ENCODE measurements at places on chromosomes 11 and 22.

GRCh38 chr11:59801981-59802638 lies 8.5 kb downstream of the MRPL16 start:
- no peak for DNase-seq

- no peak for DNase-seq
Observed at GRCh38 chr11:41982975-41983374, 523.5 kb upstream of the LRRC4C start.

DNA sequence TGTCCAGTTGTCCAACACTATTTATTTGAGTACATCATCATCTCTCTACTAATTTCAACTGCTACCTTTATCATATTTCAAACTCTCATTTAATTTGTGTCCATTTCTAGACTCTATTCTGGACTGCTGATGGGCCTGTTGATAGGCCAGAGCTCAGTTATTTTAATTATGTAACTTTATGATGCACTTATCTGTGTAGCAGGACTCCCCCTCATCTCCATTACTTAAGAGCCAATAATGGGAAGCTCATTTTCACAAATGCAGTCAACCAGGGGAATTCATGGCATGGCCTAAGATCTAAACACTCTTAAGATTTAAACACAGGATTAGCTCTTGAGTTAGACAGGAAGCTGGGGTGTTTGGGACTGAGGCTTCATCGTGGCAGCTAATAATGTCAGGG lies 21.4 kb downstream of the KCNQ1OT1 start:
- no peak for DNase-seq

GRCh38 chr22:27800250-27801201 lies 1.0 kb downstream of the MN1 start:
- DNase-seq, result peak; percentile 14

DNA sequence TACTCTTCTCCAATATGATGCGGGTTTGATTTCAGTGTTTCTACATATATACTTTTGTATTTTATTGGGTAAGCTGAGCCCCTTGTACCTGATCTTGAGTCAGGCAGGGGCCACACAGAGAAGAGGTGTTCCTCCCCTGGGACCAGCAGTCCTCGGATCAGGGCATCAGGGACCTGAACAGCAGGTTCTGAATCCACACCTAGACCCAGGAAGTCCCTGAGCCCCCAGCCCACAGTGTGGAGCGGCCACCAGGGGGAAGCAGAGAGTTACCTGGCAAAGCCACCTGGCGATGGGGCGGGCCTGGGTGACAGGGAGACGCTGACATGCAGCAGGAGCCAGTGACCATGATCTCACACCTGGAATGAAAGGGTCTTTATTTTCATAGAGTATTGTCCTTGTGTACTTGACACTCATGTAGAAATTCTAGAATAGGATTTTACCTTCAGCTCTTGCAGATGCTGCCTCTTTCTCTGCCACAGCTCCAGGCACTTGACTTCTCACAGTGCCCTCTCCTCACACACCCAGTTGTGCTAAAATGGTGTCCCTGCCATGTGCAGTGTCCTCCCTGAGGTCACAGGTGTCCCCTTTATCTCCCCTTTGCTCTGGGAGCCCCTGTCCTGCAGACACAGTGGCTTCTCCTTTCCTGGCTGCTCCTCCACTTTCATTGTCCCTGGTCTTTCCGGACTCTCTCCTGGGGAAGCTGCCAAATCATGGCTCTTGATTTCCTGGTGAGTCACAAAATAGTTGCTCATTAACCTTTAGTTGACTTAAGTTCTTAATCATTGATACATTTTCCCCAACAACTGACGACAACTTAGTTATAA lies 48.5 kb downstream of the GGTLC2 start:
- peak; percentile 74 for DNase-seq

DNA sequence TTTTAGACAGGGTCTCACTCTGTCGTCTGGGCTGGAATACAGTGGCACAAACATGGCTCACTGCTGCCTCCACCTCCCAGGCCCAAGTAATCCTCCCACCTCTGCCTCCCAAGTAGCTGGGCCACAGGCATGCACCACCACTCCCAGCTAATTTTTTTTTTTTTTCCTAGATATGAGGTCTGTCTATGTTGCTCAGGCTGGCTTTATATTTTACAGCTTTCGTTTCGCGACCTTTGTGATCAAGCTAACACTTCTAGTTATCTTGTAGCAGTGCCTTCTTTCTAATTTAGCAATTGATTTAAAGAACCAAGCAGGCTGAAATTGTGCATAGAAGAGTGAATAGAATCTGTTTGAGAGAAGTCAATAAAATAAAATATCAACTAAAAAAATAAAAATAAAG lies 11.3 kb downstream of the CKAP5 start:
- DNase-seq, result no peak

GRCh38 chr11:129307162-129307561 lies 68.5 kb upstream of the BARX2 start:
- DNase-seq, result no peak

DNA sequence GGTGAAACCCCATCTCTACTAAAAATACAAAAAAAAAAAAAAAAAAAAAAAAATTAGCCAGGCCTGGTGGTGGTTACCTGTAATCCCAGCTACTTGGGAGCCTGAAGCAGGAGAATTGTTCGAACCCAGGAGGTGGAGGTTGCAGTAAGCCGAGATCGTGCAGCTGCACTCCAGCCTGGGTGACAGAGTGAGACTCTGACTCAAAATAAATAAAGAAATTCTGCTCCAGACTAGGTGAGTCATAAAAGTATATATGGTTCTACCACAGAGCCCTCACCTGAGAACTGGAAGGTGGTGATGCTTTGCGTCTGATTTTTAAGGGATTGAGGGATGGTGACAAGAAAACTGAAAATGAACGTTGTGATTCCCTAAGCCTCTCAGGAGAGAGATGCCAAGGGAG lies 58.4 kb downstream of the NTM start:
- no peak for DNase-seq

DNA sequence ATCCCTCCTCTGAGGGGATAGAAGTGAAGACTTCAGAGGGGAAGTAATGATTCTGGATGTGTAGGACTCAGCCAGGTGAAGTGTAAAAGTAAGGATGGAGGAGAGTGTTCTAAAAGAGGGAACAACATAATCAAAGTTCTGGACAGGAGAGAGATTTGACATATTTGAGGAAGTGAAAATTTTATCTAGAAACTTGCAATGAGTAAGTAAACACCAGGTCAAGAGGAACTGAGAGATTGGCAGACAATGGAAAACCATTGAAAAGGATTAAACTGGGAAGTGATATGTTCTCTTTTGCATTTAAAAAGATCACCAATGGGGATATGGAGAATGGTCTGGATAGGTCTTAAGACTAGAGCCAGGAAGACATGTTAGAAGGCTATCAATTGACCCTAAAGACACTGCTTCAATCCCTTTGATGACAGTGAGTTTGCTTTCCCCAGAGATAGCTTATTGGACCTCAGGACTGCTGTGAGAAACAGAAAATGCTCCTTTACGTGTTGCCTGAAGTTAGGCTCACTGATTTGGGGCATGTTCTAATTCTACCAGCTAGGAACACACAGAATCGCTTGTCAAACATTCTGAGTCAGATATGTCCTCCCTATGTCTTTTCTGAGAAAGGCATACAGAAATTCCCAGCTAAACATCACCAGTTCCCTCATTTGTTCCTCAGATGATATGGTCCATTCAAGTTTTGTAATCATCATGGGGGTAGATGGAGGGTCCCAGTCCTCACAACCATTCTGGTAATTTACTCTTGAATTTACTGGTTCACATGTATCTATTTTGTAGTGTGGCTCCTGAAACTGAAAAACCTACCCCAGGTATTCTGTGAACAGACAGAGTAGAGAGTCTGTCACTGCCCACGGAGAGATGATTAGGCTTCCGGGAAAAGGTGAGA lies 144.9 kb downstream of the MAML2 start:
- no peak for DNase-seq

DNA sequence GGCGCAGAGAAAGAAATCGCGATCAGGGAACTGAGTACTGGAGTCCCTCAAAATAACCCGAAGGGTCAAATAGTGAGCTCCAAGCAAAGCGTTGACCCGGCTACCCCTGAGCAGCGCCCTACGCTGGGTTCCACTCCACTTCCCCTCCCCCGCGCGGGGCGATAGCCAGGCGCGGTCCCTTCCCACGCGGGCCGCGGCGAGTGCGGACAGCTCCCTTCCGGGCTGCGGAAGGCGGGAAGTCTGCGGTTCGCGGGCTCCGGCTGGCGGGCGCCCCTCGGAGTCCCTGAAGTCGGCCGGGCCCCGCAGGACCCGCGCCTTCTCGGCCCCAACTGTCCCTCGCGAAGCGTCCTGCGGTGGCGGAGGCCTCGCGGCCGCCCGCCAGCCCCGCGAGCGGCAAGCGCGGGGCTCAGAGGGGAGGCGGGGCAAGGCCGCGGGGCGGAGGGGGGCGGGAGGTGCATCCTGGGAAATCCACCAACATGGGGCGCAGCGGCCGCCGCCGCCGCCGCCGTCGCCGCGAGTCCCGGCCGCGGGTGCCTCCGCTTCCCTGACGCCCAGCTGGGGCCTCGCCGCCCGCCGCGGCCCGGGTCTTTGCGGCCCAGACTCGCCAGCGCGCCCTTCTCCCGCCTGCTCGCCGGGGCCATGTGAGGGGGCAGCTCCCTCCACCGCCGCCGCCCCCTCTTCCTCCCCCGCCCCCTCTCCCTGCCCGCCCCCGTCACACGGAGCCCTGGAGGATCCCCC lies at the start of gene QSER1:
TSS of gene QSER1 (plus strand) at position 457 of the 738 bp plus-strand sequence. CDS start 315 bp downstream, outside the sequence.
- peak; percentile 77 for DNase-seq

GRCh38 chr11:57283231-57283990 lies 41.3 kb downstream of the TNKS1BP1 start:
- DNase-seq, result no peak

DNA sequence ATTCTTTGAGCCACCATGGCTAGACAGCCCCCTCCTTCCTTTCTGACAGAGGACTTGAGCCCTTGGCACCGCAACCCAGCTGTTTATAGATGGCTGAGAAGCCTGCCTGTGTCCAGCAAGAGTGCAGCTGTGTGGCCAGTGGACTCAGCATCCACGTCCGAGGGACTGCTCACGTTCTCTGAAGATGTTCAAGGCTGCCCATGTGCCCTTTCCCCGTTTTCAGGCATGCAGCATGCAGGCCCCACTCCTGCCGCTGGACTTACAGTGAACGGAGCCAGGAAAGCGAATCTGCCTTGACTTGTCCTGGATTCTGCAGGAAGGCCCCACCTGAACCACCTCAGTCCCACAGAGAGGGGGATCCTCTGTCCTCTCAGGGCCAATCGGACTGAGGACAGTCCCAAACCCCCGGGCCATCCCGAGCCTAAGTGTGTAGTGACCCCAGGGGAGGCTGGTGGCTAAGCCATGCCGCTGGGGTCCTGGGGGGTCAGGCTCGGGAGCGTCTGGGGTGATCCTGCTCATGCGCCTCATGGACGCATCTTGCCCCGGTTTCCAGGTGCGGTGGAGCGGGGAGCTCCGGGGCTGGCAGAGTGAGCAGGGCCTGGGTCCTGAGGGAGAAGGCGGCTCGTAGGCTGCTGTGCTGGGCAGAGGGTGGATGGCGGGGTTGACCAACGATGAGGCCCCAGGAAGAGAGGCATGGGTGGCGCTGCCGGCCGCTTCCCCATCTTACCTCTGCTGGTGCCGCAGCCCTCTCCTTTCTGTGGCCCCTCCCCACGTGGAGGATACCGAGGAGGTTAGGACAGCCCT lies 170.7 kb downstream of the CTTN start:
- DNase-seq, result no peak

DNA sequence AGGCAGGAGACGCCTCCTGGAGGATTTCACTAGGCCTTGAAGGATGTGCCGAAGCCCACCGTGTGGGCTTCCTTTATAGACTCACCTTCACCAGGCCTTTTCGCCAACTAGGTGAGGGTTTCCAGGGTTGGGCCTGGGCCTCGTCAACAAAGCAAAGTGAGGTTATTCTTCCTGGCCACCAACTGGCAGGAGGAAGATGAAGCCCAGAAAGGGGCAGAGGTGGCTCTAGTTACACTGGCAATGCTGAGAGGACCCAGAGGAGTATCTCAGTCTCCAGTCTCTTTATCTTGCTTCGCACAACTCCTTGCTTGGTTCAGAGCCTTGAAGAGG lies 404 bp upstream of the RELT start:
- DNase-seq, result no peak

- no peak for DNase-seq
Observed at GRCh38 chr22:48888466-48889208, 939.0 kb downstream of the BRD1 start.

- DNase-seq, result no peak
Observed at GRCh38 chr11:125441648-125442410, 54.2 kb downstream of the FEZ1 start.

GRCh38 chr11:12248330-12248729 lies 129.0 kb upstream of the PARVA start:
- DNase-seq, result no peak

- no peak for DNase-seq
Observed at GRCh38 chr11:128964463-128964930, 21.8 kb upstream of the TP53AIP1 start.

- no peak for DNase-seq
Observed at GRCh38 chr11:64758330-64759079, 1.3 kb downstream of the PYGM start.

GRCh38 chr11:122706291-122707088 lies 51.0 kb downstream of the UBASH3B start:
- DNase-seq, result no peak

DNA sequence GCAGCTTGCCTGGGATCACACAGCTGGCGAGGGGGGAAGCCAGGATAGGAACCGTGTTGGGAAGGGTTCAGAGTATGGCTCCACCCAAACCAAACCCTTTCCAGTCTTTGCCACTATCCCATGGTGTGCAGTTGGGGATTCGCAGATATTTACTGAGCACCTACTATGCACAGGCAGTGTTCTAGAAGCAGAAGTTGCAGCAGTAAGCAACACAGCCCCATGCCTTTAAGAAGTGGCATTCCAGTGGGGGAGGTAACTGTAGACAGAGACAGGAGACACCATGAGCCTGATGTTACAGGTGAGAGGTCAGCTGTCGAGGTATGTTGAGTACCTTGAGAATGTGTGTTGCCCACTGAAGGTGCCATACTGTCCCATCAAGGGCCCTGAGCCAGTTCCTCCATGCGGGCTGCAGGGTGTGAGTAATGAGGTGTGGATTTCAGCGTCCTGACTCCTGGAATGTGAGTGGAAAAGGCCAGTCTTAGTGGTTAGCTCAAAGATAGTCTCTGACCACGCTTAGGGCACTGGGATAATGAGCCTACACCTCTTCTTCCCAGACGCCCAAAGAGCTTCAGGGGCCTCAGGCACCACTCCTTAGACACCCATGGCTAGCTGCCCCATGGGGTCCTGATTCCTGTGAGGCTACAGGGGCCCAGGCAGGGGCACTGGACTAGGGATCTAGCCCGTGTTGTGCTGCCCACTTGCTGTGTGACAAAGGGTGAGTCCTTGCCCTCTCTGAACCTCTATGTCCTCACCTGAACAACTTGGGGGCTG lies 71.8 kb upstream of the TP53I11 start:
- DNase-seq, result no peak

- DNase-seq, result no peak
Observed at GRCh38 chr11:1863352-1864216, 10.7 kb downstream of the LSP1 start.

GRCh38 chr22:36885474-36885873 lies 24.7 kb downstream of the NCF4 start:
- DNase-seq, result no peak
